Activated naive CD8-positive, alpha-beta T cell treated with anti-CD3 and anti-CD28 coated beads, Interleukin-2, amount 50 U/mL, for 24 hours (primary cell): ENCODE measurements at places on chromosomes 12 and 14.

GRCh38 chr12:110249716-110250225 lies 31.3 kb upstream of the ATP2A2 start:
- DNase-seq = no peak

- DNase-seq = no peak
Observed at GRCh38 chr14:75023108-75023507, 20.4 kb downstream of the EIF2B2 start.

DNA sequence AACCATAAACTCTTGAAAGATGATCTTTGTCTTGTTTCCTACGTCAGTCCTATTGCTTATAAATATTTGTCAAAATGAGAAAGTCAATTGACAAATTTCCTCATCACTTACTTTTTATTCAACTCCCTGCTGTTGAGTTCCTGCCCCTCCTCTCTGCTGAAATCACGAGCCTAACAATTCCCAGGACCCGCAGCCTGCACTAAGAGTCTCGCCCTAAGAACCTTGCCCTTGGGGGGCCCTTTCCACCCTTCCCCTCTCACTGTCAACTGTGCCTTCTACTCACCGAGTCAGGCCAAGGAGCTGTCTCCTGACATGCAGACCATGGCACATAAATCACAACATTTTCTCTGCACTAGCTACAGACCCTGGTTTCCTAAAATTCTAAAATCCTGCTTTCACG lies 99.0 kb downstream of the STAB2 start:
- DNase-seq = no peak

GRCh38 chr12:66800046-66800445 lies 121.2 kb upstream of the GRIP1 start:
- DNase-seq = no peak

- DNase-seq = no peak
Observed at GRCh38 chr12:26557326-26557725, 275.7 kb downstream of the ITPR2 start.

- no peak for DNase-seq
Observed at GRCh38 chr12:32369202-32369601, 30.2 kb upstream of the FGD4 start.

- no peak for DNase-seq
Observed at GRCh38 chr12:128365032-128365431, 98.1 kb downstream of the TMEM132C start.

GRCh38 chr12:6199531-6200255 lies 507 bp upstream of the CD9 start:
- no peak for DNase-seq

GRCh38 chr12:39919790-39920189 lies 186.1 kb downstream of the SLC2A13 start:
- DNase-seq = no peak

GRCh38 chr12:105431537-105432100 lies 101.1 kb downstream of the C12orf75 start:
- no peak for DNase-seq
